RCC 7860 (cell line): ENCODE measurements at places on chromosomes 4 and X.
A peak's percentile ranks its signal among the peaks of the same experiment; 100 is the strongest.

- DNase-seq, result no peak
Measured at GRCh38 chrX:77768787-77769186, 17.2 kb downstream of the ATRX start.

GRCh38 chrX:131068945-131069719 is 11.0 kb downstream of the ARHGAP36 start:
- DNase-seq, result no peak

DNA sequence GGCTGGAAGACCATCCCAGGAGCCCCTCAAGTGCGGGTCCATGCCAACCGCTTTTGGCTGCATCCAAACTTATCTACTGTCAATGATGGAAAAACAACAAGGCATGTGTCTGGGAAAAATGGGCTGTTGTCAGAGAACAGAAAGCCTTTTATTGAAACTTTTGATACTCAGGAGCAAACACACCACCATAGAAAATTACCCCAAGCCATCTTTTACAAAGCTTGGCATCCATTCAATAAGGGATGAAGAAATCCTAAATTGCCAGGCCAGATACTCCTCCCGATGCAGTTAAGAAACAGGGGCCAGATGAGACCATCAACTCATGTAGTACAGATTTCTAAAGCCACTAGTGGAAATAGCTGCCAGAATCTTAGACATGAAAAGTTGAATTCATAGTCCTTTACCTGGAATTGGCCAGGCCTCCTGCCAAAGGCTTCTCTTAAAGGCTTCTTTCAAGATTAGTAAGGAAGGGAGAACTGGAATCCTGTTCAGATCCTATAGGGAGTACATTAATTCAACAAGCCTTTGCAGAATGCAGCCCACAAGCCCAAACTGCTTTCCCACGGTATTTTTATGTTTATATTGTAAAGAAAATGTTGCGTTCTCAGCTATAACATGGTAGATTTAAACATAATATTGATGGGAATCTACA is 145.4 kb upstream of the MAP3K15 start:
- DNase-seq, result no peak

DNA sequence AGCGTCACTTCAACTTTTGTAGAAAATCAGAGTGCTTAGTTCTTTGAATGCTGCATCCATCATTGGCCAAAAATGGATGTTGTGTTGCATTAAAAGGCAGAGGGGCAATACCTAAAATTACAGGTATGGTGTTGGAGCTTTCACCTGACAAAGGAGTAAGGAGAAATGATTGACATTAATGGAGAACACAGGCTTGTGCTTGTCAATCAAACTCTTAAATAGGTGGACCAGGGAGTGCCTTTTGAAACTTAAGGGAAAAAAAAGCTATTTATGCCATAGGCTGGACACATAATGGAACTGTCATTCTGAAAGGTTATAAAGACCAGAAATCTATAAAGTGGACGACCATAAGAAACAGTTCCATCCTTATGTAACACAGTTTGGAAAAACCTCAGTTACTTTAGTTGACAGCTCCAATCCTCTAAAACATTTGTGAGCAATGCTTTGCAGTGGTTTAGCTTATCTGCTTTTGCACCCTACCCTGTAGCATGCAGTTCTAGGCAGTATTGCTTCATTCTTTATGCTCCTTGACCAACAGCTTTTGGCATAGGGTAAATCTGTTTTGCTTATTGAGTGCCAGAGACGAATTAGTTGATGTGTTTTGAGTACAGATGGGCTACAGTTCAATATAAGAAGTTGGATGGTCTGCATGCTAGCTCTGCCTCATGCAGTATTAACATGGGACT is 2.4 kb downstream of the HADH start:
- no peak for DNase-seq

GRCh38 chr4:167282171-167282864 is 48.0 kb upstream of the SPOCK3 start:
- DNase-seq, result no peak

- no peak for DNase-seq
Measured at GRCh38 chr4:3786196-3786869, 20.1 kb downstream of the ADRA2C start.

DNA sequence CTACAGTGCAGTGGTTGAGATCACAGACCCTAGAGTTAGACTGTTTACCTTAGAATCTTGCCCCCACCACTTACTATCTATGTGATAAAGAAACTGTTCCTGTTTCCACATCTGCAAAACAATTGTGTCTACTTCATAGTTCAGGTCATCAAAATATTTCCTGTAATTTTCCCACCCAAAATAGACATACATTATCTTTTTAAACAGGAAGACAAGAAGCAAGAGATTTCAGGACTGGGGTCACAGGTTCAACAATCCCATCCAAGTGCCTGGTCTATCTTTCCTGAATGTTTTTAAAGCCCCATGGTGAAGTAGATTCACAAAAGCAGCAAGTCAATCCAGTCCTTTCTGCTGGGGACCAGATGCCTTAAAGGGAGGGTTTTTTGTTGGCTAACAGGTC is 41.8 kb upstream of the CT47C1 start:
- DNase-seq, result no peak

- DNase-seq, result no peak
Measured at GRCh38 chr4:182488896-182489295, 245.7 kb downstream of the TENM3 start.

- DNase-seq, result no peak
Measured at GRCh38 chr4:9987749-9988362, 33.4 kb downstream of the SLC2A9 start.

- DNase-seq, result no peak
Measured at GRCh38 chr4:152368001-152368400, 167.9 kb downstream of the FBXW7 start.

DNA sequence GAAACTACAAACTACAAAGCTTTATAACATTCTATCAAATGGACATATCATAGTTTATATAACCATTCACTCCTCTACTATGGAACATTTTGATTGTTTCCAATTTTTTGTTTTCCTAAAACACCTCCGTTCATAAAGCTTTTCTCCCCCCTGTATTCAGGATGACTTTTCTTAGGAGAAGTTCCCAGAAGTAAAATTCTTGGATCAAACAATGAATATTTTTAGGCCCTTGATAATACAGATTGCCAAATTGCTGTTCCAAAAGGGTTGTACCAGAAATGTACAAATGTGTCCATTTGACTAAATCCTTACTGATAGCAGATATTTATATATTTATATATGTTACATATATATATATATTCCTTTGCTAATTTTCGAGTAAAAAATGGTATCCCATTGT is 77.8 kb downstream of the GPC3 start:
- no peak for DNase-seq

GRCh38 chr4:151344948-151345347 is 19.5 kb upstream of the SH3D19 start:
- no peak for DNase-seq

- DNase-seq, result no peak
Measured at GRCh38 chr4:79882806-79883205, 190.2 kb downstream of the ANTXR2 start.

GRCh38 chr4:168487282-168488035 is 7.2 kb upstream of the DDX60L start:
- DNase-seq, result peak; percentile 75

- no peak for DNase-seq
Measured at GRCh38 chr4:82721819-82722423, 76.7 kb downstream of the SCD5 start.

- no peak for DNase-seq
Measured at GRCh38 chr4:169372791-169373190, 102.0 kb upstream of the SH3RF1 start.

- DNase-seq, result peak; percentile 85
Measured at GRCh38 chr4:78645853-78646757, 94.5 kb downstream of the ANXA3 start.

DNA sequence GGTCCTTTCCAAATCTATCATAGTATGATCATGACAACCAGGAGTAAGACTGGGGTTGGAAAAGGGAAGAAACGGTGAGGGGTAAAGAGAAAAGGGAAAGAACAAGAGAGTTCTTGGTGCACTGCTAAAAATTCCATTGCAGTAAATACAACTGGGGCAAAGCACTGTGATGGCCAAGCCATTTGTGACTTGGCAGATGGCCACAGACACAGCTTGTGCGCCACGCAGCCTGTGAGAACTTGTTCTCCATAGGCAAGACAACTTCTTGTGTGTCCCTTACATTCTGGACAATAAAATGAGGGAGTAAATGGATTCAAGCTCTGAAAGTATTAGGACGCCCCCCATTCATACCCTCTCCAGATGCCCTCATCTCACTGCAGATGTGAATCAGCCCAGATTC is 10.9 kb downstream of the MFAP3L start:
- no peak for DNase-seq

- DNase-seq, result no peak
Measured at GRCh38 chrX:96924581-96924980, 40.9 kb downstream of the RPA4 start.

- peak; percentile 42 for DNase-seq
Measured at GRCh38 chrX:154374313-154375155, at the start of gene FLNA. FLNA (minus strand) TSS chrX:154374634; CDS start chrX:154371245, 3,389 bp downstream.

DNA sequence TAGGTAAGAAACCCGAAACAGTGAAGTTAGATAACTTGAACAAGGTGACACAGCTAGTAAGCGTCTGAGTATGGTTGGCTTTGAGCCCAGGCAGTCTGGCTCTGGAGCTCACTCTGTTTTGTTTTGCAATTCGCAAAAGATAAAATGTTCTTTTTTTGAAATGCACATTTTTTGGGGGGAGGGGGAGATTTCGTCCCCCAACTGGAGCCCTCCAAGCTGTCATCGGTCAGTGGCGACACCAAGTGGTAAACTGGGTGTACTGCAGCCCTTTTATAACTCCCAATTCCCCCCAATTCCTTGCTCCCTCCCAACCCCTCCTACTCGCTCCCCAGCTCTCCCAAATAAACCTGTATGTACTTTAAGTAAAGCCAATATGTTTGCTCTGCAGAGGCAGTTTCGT is 2.8 kb upstream of the CLCN5 start:
- no peak for DNase-seq

DNA sequence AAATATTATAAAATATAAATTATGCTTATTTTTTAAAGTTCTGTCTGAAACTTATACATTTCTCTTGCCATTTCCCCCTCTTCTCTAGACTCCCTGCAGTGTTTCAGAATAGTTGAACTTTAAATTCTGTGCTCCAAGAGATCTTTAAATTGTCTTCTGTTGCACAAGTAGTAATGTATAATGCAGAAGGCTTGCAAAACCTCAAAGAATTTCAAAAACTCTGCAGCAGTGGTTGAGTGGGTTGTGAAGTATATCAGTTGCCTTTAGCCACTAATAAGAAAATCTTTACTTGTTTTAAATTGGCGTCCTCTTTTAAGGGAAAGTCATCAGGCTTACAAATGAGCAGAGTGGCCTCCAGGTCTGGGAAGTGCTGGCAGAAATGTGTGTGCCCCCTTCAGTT is 1153.3 kb upstream of the PABPC4L start:
- DNase-seq, result no peak

DNA sequence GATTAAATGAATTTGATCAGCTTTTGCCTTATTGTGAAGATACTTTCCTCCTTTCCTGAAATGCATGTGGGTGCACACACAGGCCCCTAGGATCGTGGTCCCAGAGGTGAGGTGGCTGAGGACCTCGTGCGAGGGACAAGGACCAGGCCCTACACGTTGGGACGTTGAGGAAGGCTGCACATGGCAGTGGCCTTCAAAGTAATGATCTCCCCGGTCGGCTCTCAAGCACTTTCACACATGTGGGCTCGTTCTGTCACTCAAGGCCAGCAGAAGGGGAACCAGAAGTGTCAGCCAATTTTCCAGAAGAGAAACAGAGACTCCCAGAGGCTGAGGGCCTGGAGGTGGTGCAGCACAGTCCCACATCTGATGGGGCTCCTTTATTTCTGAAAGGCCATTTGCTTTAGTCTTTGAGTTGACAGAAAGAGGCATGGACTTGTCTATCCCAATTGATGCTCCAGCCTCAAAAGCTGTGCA is 196.8 kb downstream of the AFAP1 start:
- DNase-seq, result no peak
